ENCODE measurements at places on chromosomes 4 and X.
A peak's percentile ranks its signal among the peaks of the same experiment; 100 is the strongest.

GRCh38 chr4:41360214-41360920 is 103.6 kb downstream of the UCHL1 start:
- DNase-seq: peak; percentile 46

DNA sequence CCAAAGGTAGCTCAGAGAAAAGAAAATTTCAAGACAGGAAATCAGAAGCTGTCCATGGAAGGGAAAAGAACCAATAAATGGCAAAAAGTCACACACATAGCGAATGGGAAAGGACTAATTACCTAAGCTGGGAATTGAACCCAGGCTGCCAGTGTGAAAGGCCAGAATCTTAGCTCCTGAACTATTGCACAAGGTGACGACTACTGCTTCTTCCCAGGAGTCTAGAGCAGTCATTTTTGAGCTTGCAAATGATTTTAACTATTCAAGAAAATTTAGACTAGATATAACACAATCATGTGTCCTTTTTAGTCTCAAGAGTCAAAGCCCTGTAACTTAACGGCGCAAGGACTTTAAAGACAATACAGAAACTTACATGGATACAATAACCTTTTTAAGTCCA is 34.1 kb upstream of the ZNF81 start:
- no peak for DNase-seq

DNA sequence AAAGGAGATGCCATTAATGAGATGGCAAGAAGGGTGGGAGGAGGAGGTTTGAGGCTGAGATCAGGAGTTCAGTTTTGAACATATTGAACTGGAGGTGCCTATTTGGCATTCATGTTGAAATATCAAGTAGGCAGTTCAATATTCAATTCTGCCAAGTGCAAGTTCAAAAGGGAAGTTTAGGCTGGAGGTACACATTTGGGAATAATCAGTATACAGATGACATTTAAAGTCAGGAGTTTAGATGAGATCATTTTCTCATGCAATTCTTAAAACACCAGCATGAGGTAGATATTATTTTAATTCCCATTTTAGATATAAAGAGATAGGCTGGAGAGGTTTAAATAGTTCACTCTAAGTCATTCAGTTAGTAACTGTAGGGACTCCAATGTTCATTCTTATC is 26.1 kb downstream of the COQ2 start:
- DNase-seq: no peak

DNA sequence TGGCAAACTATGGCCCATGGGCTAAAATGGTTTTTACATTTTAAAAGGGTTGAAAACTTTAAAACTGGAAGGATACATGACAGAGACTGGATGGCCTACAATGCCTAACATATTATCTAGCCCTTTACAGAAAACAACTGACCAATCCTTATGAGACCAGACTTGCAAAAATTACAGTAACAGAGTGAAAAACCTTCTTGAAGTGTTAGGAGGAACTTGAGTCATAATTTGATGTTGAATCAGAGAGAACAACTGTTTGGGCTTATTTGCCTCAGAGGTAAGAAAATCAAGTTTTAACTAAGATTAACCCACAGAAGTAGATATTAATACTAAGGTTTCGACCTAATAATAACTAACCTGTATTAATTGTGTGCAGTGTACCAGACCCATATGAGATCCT is 12.4 kb upstream of the NAP1L5 start:
- DNase-seq: no peak

DNA sequence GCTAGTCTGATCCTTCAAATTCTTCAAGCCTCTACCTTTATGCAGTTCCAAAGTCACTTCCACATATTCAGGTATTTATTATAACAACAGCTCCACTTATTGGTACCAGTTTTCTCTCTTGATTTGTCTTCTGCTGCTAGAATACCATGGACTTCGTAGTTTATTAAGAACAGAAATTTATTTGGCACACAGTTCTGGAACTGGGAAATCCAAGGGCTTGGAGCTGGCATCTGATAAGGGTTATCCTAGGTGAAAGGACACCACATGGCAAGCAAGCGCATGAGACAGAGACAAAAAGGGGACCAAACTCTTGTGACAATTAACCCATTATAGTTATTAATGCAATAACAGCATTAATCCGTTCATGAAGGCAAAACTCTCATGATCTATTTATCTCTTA is 600.5 kb upstream of the ATOH1 start:
- no peak for DNase-seq

- DNase-seq: no peak
Measured at GRCh38 chr4:8738471-8738931, 133.1 kb downstream of the HMX1 start.

Data from fibroblast of skin of abdomen (primary cell).